ENCODE measurements at places on chromosomes 6 and 20.

GRCh38 chr20:2691127-2691526 is 1.5 kb upstream of the EBF4 start:
- no peak for DNase-seq

DNA sequence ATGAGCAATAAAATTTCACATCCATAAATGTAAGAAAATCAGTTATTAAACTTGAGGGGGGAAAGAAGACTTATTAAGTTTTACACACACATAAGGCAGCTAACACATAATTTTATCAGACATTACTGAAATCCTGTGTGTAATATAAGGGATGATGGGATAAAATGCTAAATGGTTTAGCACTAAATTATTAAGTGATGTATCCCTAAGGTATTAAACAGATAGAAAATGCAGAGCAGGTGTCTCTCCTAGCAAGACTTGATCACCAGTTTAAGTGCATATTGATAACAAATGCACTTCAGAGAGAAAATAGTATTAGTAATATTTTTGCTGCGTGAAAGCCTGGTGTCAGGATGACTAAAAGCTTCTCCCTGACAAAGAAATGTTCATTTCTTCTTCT is 172.8 kb upstream of the ZFP64 start:
- no peak for DNase-seq

DNA sequence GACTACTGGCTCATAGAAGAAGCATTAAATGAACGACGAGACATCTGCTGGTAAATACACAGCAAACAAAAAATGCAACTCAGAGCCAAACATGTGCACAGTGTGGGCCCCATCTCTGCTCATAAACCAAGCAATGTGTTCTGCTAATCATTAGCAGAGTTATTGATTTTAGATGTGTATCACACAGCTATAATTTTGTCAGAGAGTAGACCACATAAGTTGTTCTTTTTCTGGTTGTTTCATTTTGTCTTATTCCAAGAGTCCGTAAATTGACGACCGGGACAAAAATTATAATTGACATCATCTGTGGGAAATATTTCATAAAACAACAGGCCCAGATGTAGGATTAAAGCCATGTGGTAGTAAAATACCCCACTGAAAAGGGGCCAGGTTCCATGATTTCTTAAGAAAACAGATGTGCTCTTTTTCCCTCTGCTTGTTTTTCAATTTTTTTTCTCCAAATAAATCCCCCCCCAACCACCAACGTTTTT is 423.6 kb downstream of the HAO1 start:
- no peak for DNase-seq

GRCh38 chr20:58139849-58140786 is 88.3 kb downstream of the ANKRD60 start:
- DNase-seq, result no peak

DNA sequence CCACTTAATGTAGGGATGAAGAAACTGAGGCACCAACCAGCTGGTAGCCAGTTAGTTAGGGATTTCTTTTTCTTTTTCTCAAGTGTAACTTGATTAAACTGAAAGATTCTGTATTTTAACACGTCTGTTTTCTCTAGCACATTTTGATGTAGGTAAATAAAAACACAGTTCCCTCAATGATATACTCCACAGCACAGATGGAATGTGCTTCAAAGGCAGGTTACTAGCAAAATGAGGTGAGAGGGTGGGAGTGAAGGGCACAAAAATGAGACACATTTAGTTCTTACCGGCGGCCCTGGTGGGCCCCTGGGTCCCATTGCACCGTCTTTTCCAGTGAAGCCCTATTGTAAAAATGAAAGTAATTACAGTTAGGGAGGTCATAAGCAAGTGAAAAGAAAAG is 108.9 kb downstream of the COL12A1 start:
- no peak for DNase-seq

DNA sequence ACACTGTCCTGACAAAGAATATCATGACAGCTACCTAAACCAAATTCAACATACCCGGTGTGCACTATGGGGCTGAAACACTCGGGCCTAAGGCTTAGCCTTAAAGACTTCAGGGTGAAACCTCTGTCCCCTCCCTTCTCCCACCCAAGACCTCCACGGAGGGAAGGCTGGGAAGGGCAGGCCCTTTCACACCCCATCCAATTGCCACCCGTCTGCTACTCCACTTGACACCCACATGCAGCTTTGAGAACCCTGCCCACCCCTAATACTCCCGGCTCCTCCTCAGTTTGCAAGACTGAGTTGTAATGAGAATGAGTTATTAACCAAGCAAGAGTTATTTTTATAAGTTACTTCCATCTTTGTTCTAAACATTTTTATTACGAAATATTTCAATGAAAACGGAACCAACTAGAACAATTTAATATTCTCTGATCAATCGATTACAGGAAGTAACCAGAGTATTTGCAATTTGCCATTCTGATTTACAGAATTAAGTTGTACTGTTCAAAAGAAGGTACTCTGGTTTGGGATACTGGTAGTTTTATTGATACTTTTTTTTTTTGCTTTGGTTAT is 3.7 kb downstream of the TAF4 start:
- DNase-seq, result no peak

- no peak for DNase-seq
These were observed 32.5 kb downstream of the POFUT1 start for GRCh38 chr20:32240205-32240604.

DNA sequence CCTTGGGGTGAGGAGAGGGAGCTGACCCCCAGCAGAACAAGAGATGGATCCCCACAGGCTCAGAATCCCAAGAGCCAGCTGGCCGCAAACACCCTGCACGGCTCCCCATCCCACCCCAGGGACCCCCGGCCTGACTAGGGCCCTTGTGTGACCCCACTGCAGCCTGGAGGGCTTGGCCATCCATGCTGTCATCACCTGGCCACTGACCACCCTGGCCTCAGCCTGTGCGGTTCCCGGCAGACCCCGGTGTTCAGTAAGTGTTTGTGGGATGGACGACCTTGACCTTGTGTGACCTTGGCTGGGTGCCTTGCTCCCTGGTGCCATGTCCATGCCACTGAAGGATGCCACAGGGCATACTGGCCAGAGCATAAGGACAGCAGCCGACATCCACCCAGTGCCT is 328.3 kb downstream of the TAF4 start:
- no peak for DNase-seq

DNA sequence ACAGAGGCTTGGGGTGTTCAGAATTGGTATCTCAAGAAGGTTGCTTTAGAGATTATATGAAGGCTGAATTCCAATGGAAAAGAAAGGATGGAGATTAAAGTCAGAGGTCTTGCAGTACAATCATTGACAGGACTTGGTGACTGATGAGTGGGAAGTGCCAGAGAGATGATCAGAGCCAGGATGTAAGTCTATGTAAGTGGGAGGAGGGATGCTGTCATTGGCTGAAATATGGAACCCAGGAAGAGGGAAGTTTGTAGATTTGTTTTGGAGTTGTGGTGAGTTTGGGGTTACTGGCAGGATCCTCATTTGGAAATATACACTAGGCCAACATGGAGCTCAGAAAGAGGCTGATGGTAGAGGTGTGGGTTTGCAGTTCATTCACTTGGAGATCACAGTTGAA is 23.8 kb upstream of the TNFAIP3 start:
- no peak for DNase-seq

GRCh38 chr20:7893014-7893730 is 47.1 kb downstream of the HAO1 start:
- DNase-seq, result no peak

DNA sequence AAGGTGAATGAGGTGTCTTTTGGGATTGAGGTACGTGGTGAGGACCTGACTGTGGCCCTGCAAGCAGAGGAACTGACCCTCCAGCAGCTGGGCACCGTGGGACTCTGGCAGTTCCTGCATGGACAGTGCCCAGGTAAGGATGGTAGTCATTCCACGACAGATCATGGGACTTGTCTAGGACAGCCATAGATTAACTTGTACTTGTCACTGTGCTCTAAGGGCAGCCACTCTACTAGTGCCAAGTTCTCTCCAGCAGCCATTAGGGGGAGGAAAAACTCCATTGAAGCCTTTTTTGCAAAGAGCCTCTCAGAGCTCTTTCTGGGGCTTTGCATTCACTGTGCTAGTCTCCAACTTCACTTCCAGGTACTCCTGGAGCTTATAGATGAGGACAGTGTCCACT is 20.4 kb downstream of the TAF11 start:
- DNase-seq, result no peak

- DNase-seq, result no peak
These were observed 108.4 kb downstream of the JAG1 start for GRCh38 chr20:10565191-10565921.

DNA sequence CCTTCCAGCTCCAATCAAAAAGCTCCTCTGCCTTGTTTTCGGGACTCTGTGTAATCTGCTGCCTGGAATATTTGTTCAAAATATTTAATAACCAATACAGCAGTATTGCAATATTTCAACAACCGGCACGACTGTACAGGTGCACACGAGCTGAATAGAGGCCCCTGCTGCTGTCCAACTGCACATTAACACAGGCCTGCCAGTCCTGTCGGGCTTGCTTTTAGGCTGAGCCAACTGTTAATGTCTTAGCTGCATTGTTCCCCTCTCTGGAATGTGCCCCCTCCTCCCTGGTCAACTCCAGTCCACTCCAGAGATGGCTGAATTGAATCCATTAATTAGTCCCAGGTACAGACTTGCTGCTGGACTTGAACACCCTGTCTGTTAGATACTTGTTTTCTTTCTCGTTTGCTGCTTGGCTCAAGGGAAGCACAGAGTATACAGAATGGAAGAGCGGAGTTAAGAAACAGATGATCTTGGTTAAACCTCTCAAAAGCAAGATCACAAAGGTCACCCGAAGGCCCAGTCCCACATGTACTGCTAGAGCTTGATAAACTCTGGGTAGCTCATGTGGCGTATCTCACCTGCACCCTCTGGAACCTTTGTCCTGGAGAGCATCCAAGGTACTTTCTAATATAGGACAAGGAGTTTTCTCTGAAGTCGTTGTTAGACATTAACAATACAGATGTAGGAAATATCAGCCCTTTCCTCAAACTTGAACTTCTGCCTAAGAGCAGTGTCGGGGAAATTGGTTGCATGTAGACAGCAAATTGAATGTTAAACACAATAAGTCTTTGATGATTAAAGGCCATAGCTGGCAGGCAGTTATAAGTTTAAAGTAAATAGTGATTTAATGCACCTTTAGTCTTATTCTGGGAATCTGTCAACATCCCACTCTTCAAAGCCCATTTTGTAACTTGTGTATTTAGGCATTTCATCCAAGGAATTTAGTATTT is 31.9 kb downstream of the SHLD1 start:
- DNase-seq, result no peak

GRCh38 chr20:34185766-34186620 is 55.2 kb upstream of the ASIP start:
- no peak for DNase-seq

DNA sequence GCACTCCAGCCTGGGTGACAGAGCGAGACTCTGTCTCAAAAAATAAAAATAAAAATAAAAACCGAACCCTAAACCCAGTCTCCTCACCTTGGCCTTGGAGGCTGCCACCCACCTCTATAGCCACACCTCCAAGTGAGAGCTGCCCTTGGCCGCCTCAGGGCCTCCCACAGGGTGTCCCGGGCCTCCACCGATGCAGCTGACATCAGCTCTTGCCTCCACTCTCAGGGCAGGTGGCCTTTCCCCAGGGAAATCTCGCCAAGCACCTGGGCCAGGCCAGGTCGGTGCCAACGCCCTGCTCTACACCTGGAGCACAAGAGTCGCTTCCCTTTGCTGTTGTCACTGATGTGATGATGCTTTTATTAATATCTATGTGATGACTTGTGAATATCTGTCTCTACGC is 8.9 kb upstream of the MYL9 start:
- DNase-seq, result no peak

- no peak for DNase-seq
These were observed 448.6 kb upstream of the SOX4 start for GRCh38 chr6:21144928-21145327.

DNA sequence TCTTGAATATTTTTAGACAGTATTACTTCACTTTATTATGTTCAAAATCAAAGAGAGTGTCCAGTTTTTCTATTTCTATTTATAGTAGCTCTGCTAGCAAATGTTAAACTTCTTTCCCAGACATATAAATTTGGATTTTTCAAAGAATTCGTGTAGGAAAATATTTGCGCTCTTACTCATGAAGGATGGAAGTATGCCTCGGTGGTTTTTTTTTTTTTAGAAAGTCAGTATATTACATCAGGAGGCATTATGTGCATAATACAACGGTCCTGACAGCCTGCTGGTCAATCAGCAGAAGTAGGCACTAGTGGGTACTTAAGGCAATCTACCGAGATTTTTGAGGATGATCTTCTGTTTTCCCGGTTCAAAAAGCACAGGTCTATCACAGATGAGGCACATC is 249.3 kb downstream of the TBX18 start:
- DNase-seq, result no peak

DNA sequence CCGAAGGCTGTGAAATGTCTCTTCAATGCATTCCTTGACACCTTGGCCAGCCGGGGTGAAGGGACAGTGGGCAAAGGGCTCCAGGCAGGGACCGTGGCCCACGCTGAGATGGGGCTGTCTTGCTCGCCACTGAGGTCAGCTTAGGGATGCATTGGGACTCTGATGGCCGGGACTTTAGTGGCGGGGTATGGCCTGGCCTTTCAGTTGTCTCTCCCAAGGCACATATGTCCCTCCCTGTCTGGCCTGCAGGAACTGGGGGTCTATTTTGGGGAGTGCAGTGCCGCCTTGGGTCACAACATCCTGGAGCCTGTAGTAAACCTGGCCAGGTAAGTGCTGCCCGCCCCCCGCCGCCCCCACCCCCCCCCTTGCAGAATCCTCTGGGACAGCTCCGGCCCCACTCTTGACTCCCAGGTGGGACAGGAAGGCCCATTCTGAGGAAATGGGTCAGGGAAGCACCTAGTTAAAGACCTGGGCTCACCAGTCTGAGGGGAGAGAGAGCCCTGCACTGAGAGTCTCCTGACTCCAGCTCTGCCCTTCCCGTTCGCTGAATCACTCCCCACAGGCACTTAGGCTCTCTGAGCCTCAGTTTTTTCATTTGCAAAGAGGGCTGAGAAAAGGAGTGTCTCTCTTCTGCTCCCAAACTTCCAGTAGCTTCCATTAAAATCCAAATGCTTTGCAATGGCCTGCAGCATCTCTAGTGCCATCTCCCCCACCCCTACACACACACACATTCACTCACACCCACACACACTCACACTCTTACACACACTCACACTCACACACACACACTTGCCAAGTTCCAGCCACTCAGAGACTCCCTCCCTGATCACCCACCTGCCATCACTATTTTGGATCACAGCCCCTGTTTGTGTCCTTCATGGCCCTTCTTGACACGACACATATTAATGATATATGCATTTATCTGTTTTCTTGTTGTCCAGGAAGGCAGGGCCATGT is 33.1 kb downstream of the RAB44 start:
- DNase-seq, result no peak

- DNase-seq, result no peak
These were observed 28.7 kb downstream of the GRIK2 start for GRCh38 chr6:101422251-101422650.

DNA sequence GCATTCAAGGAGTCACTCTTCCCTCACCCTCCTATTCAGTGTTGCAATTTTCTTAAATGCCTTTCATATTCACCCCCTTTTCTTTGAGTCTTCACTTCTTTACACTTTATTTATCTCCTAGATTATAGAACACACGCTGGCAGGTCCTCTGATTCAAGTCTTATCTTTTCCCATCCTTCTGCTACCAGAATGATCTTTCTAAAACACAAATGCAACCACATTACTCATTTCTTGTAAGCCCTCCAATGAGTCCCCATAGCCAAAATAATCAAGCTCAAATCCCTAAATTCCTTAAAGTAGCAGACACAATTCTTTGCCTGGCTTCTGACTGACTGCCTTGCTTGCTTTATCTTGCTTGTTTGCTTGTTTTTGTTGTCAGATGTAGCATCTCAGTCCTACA is 920.0 kb downstream of the TFAP2A start:
- DNase-seq, result no peak

GRCh38 chr20:650954-651353 is 2.0 kb downstream of the SRXN1 start:
- no peak for DNase-seq

GRCh38 chr20:51360451-51361201 is 181.9 kb downstream of the NFATC2 start:
- no peak for DNase-seq

All from NCI-H2081 treated with DMSO at 0.1 percent for 48 hours (cell line).